BJ (cell line): ENCODE measurements at places on chromosomes 3 and 15.

DNA sequence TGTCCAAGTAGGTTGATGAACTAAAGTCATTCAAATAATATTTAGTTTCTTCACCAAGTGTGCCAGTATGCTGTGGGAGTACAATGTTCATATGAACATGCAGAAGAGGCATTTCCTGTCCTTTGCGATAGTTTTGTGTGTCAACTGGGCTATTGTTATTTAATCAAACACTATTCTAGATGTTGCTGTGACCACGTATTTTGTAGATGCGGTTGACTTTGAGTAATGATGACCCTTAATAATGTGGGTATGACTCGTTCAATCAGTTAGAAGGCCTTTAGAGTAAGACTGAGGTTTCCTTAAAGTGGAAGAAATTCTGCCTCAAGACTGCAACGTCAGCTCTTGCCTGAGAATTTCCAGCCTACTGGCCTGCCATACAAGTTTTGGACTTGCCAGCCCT, 470.7 kb upstream of the CBLB start:
- no peak for DNase-seq

DNA sequence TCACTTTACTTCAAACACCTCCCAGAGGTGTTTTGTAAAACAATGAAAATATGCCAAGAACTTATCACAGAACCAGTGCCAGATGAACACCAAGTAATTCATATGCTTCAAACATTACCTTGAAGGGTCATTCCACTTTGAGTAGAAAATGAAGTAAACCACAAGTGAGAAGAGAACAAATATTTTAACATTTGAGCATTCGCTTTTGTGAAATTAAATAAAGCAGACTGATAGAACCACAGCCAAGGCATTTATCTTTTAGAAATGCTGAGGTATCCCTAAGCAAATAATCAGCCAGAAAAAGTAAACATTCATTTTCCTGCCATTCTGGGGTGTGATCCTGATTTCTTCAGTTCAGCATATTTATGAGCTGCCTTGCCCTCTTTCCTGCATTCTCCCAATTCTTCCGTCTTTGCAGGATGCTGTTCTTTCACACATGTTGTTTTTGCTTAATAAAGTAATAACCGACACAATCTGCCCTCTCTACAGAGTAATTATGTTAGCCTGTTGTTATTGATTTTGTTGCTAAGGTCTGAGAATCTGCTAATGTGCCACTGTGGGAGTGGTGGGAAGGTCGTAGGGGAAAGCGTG, 235.6 kb upstream of the TGFBR2 start:
- DNase-seq = peak; percentile 67

- DNase-seq = peak; percentile 63
Measured at GRCh38 chr15:71237456-71238188, 122.4 kb downstream of the THSD4 start.

DNA sequence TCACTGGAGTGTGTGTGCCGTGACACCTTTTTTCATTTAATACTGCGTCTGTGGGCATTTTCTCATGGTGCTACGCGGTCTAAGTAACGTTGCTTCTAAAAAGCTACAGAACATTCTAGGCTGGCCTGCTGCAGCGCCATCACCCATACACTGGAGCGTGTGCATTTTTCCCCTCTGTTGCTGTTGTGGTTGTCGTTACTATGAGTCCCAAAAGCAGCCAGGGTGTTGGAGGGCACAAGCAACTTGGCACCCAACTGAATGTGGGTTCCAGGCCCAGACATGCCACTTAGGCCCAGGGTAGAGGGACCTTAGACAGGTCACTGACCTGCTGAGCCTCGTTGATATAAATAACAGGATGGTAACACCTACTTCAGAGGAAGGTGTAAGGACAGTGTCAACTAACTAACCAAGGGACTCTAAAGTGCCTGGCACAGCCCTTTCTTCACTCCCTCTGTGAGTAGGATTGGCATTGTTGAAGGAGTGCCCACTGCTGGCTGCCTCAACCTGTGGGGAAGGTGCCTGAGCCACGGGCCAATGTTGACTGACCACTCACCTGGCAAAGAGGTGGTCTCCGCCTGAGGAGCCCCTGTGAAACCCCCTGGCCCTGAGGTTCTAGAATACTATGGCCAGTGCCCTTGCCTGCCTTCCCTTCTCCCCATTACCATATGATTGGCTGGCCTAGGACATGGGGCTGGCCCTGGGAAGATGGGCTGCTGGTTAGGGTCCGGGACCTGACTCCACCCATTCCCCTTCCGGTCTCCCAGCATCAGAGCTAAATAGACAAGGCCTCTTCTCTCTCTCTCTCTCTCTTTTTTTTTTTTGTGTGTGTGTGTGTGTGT, 3.5 kb downstream of the CSK start:
- no peak for DNase-seq

GRCh38 chr3:122497425-122497824, 17.3 kb downstream of the KPNA1 start:
- DNase-seq = peak; percentile 88

DNA sequence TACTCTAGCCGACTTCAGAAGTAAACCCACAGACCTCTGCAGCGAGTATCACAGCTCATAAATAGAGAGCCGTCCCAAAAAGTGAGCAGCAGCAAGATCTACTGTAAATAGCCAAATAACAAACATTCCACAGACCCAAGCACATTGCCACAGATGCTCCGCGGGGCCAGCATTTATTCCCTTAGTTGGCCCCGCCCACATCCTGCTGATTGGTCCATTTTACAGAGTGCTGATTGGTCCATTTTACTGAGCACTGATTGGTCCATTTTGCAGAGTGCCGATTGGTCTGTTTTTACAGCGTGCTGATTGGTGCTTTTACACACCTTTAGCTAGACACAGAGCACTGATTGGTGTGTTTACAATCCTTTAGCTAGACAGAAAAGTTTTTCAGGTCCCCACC, 17.3 kb upstream of the GABRB3 start:
- no peak for DNase-seq

GRCh38 chr3:72811571-72811970, 36.7 kb downstream of the SHQ1 start:
- DNase-seq = no peak

DNA sequence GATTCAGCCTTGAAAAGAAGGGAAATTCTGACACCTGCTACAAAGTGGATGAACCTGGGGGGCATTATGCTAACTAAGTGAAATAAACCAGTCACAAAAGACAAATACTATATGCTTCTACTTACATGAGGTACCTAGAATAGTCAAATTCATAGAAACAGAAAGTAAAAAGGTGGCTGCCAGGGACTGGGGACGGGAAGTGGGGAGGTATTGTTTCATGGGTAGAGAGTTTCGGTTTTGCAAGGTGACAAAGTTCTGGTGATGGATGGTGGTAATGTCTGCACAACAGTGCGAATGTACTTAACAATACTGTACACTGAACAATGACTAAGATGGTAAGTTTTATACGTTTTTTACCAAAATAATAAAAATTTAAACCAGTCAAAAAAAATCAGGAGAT, 4.8 kb downstream of the IDH2 start:
- no peak for DNase-seq

DNA sequence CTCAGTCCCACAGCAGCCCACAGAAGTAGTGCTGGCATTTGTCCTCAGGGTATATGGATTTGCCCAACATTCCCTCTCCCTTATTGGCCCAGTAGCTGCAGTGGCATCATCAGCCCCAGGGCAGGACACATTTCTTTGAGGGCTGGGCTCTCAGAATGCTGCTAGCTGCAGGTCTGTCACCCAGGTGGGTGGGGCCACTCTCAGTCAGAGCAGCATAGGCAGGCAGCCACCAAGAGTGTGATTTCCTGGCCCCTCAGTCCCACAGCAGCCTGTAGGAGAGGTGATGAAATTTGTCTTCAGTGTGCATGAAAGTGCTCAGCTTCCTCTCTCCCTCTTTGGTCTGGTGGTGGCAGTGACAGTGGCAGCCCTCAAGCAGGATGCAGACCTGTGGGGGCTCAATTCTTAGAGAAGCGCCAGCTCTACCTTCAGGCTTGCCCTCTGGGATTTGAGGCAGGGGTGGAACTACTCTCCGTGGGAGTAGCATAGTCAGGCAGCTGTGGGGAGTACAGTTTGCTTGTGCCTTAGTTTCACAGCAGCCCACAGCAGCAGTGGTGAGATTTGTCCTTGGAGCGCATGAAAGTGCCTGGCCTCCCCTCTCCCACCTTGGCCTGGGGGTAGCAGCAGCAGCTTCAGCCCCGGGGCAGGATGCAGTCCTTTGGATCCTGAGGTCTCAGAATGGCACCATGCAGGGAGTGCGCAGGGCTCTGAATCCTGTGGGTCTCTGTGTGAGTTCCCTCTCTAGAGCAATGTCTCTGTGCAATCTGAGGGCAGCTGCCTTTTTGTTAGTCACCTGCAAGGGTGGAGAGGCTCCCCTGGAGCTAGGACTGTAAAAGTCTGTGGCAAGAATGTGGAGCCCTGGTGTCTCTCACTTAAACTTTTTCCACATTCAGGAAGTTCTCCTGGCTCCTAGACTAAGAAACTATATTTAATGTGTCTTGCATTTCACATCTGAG, 1229.1 kb downstream of the ROBO2 start:
- DNase-seq = no peak

DNA sequence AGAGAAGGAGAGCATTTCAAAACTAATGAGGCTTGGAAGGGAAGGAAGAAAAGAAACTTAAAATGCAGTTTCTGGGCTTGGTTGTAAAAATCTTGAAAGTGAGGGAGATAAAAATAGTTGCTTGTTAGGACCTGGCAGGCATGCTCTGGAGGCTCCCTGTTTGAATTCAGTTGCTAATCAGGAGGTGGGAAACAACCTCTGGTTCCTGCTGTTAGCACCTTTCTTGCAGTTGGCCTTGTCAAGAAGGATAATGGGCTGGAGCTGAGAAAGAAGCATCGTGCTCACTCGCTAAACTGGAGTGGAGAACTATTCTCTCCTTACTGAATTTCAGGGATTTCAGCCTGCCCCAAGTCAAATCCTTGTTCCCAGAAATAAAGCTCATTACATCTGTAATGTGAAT, 23.4 kb downstream of the SNAPC5 start:
- DNase-seq = no peak

GRCh38 chr15:36701336-36701735, 121.9 kb downstream of the CDIN1 start:
- DNase-seq = no peak

- no peak for DNase-seq
Measured at GRCh38 chr15:71573599-71573998, 236.8 kb upstream of the NR2E3 start.

- DNase-seq = no peak
Measured at GRCh38 chr3:187958432-187959003, 195.4 kb upstream of the LPP start.

DNA sequence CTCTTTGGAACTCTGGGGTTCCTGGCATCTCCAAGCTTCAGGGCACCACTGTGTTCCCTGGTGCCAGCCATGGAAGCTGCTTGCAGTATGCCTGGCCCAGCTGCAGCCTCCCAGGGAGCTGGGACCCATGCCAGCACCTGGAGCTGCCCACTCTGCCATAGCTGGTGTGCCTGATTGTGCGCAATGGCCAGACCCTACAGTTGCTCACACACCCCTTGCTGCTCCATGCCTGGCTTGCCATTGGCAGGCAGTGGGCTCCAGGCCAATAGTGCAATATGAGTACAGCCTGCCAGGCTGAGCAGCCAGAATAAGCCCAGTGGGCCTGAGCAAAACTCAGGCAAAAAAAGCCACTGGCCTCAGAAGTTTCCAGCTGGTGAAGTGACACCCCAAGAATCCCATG, 43.8 kb upstream of the LRRFIP2 start:
- no peak for DNase-seq

DNA sequence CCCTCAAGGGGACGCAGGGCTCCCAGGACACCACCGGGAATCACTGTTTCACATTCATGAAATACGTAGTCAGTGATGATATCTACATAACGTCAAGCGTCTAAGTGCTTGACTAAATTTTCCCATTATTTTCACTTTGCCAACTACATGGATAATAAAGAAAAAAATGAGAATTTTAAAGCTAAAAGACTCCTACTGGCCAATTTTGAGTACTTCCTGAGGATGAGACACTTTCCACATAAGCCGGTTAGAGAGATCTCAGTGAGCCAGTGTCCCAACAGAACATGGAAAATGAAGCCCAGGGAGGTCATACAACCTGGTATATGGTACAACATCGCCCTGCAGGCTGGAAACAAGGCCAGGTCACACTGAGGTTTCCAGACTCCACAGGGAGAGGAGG, 928.1 kb downstream of the FHIT start:
- DNase-seq = no peak

- no peak for DNase-seq
Measured at GRCh38 chr3:45225465-45226205, 452 bp downstream of the TMEM158 start.

DNA sequence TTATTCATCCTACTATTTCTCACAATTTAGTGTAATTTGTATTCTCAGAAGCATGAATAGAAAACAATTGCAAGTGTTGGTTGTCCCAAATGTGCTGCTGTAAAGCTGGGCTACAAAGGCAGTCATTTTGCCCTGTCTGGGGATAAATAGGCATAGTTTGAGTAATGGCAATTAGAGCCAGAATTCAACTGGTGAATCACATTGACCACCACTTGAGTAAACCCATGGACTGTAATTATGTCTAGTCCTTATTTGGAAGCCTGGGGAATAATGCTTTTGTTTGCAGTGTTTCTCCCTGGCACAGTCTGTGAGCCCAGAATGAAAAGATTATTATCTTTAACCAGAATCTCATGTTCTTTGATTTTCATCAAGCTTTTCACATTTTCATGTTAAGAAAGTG, 30.5 kb upstream of the CHL1 start:
- no peak for DNase-seq

GRCh38 chr15:58517252-58517681, 85.5 kb downstream of the LIPC start:
- DNase-seq = no peak

DNA sequence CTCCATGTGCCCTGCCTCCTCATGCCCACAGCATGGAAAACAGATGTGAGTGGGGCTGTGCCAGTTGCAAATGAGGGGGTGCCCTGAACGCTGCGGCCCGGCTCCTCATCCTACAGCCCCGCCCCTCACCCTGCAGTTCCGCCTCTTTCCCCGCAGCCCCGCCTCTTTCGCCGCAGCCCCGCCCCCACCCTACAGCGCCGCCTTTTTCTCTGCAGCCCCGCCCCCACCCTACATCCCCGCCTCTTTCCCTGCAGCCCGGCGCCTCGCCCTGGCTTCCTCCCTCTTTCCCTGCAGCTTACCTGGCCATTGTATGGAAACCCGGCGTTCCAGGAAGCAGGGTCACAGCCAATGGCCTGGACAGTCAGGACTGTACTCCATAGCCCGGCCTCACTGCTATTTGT, 284.9 kb downstream of the TLE3 start:
- no peak for DNase-seq

DNA sequence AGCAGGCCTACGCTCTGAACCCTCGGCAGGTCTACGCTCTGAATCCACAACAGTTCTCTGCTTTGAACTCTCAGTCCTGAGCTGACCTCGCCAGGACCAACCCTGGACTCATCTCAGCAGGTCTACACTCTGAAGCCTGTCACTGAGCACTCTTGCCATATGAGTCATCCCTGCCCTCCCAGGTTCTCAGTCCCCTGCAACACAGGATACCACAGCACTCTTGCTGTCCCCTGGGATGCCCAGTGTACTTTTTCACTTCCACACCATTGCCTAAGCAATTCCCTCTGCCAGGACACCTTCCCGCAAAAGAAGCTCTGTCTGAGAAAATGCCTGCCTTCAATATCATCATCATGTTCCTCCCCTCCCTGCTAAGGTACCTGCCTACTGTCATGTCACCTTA, 42.0 kb downstream of the NUP210 start:
- no peak for DNase-seq
